Ovary (tissue), 10 donors: ENCODE measurements at places on chromosomes 2 and 18.

DNA sequence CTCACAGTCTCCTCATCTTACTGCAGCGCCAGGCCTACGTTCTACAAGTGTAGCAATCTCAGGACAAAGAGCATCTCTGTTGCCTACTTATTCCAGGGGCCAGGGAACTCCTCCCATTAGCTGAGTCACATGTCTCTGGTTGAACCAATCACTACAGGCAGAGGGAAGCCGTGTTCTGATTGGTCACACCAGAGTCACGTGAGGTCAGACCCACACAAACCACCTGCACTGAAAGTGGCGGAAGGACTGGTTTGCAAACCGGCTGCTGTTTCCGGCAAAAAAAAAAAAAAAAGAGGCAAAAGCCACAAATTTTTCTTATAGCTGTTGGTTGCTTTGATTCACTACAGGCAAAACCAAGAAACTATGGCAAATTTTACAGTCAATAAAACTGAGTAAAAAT, 21.9 kb upstream of the USP14 start:
- no peak overlapping the region for H3K4me3 ChIP-seq
- no peaks in the 10 kb centered on the region for H3K27me3 ChIP-seq
- no peak overlapping the region for H3K27ac ChIP-seq
- no peaks in the 10 kb centered on the region for H3K36me3 ChIP-seq
- no peak for DNase-seq

DNA sequence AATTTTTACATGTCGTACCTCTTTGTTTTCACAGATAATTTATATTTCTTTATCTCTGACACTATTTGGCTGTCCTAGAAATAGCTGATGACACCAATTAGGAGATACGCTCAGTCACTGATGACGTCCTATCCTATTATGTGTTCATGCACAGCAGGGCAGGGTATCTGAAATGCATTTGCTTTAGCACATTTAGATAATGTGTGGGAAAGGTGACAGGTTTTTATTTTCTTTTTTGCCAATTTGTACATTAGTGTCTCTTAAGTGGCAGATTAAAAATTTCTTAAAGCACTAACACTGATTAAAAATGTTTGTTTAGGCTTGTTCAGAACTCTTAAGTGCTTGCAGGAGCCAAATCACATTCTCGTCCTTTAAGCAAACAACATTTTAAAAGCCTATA, 39.7 kb downstream of the CDC42EP3 start:
- DNase-seq: no peak
- no peak overlapping the region for H3K4me3 ChIP-seq
- no peak overlapping the region for H3K27ac ChIP-seq

GRCh38 chr2:151991010-151991409, 107.8 kb downstream of the CACNB4 start:
- H3K27me3 ChIP-seq: no peaks in the 10 kb centered on the region
- H3K4me3 ChIP-seq: no peak overlapping the region
- no peaks in the 10 kb centered on the region for H3K4me1 ChIP-seq
- no peaks in the 10 kb centered on the region for H3K36me3 ChIP-seq
- no peak for DNase-seq

DNA sequence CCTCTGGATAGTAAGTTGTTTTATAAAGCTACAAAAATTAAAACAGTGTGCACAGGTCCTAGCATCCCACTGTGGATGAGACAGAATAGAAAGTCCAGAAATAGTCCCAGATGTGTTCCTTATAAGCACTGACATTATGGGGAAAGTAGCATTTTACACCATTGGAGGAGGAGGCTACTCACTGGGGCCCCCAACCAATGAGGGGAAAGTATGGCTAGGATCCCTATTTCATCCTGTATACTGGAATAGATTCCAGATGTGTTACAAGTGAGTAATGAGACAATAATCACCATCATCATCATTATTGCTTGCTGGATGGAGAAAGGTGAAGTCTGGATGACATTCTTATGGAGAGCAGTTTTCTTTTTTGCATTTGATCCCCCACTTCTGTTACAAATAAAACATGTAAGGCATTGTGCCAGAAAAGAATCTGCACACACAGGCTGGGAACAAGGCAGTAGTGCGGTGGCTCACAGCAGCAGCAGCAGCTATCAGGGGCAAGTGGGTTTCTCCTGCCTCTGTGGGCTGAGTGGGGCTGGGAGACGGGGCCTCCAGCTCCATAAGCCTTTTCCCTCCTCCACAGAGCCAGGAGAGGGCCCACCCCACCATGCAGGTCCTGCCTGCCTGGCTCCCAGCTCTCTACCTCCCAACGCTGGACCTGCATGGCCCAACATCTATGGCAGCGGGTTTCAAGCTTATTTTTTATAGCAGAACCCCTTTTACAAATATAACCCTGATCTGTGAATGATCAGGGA, 5.0 kb downstream of the ARID5A start:
- DNase-seq: no peak
- H3K36me3 ChIP-seq: no peaks in the 10 kb centered on the region
- no peak overlapping the region for H3K4me3 ChIP-seq
- no peaks in the 10 kb centered on the region for H3K27me3 ChIP-seq
- no peak overlapping the region for H3K27ac ChIP-seq

DNA sequence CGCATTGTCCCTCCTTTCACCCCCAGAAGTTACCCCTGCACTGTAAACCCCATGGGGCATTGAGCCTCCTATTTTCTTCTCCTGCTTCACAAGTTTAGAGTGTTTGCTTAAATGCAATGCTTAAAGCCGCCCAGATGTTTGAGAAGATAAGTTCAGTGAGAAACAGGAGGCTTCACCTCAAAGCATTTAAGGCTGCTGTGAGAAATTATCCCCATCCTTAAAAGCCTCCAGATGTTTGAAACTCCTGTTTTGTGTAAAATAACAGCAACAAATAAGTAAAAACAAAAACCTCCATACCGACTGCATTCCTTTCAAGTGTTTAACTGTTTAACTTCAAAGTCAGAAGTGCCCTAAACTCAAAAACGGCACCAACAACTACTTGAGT, 81.8 kb downstream of the RTP5 start:
- no peaks in the 10 kb centered on the region for H3K36me3 ChIP-seq
- peaks cover 3% of the 10 kb centered on the region for H3K4me1 ChIP-seq
- H3K27me3 ChIP-seq: no peaks in the 10 kb centered on the region
- no peak for DNase-seq
- no peak overlapping the region for H3K4me3 ChIP-seq
- H3K27ac ChIP-seq: no peak overlapping the region

GRCh38 chr2:148603562-148603920, 41.0 kb upstream of the EPC2 start:
- DNase-seq: no peak
- H3K27me3 ChIP-seq: no peaks in the 10 kb centered on the region
- H3K4me1 ChIP-seq: no peaks in the 10 kb centered on the region
- no peak overlapping the region for H3K4me3 ChIP-seq

DNA sequence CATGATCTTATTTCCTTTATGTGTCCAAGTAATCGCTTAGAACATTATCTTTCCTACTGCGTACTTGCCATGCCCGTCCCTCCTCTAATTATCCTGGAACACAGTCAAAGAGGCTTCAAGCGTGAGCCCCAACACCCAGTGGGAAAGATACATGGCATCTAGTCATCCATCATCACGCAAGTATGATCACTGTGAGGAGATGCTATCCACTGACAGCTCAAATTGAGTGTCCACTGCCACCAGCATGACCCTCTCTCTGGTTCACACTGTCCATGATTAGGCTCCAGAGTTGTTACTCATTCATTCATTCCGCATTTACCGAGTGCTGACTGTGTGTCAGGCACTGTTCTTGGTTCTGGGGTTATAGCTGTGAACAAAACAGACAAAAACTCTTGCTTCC, 124.6 kb downstream of the COPS8 start:
- peaks cover 12% of the 10 kb centered on the region for H3K4me1 ChIP-seq
- H3K4me3 ChIP-seq: no peak overlapping the region
- no peak for DNase-seq
- H3K27ac ChIP-seq: no peak overlapping the region

- no peak for DNase-seq
- H3K27me3 ChIP-seq: no peaks in the 10 kb centered on the region
- no peak overlapping the region for H3K4me3 ChIP-seq
Observed at GRCh38 chr2:1561811-1562421, 148.7 kb downstream of the TPO start.

GRCh38 chr2:1808981-1809422, 64.7 kb upstream of the PXDN start:
- no peak for DNase-seq
- H3K36me3 ChIP-seq: no peaks in the 10 kb centered on the region
- H3K27me3 ChIP-seq: no peaks in the 10 kb centered on the region
- H3K4me3 ChIP-seq: no peak overlapping the region
- H3K4me1 ChIP-seq: no peaks in the 10 kb centered on the region
- no peak overlapping the region for H3K27ac ChIP-seq

GRCh38 chr2:114354199-114354598, 88.2 kb upstream of the DPP10 start:
- H3K4me1 ChIP-seq: no peaks in the 10 kb centered on the region
- no peaks in the 10 kb centered on the region for H3K27me3 ChIP-seq
- no peaks in the 10 kb centered on the region for H3K36me3 ChIP-seq
- H3K4me3 ChIP-seq: no peak overlapping the region
- DNase-seq: no peak

GRCh38 chr2:195985741-195986140, 82.9 kb downstream of the DNAH7 start:
- no peak overlapping the region for H3K27ac ChIP-seq
- H3K4me1 ChIP-seq: no peaks in the 10 kb centered on the region
- no peaks in the 10 kb centered on the region for H3K36me3 ChIP-seq
- no peak overlapping the region for H3K4me3 ChIP-seq

DNA sequence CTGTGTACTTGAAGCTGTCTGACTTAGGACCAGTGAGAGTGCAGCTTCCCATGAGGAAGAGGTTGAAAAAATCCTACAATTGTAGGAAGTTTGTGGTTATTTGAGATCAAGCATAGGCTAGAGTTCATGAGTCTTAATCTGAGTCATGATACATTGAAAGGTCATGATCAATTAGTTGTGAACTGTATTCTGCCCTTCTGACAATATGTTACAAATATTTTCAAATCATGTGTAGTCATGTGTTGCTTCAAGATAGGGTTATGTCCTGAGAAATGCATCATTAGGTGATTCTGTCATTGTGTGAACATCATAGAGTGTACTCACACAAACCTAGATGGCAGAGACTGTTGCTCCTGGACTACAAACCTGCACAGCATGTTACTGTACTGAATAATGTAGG, 68.4 kb upstream of the MFF start:
- H3K4me1 ChIP-seq: no peaks in the 10 kb centered on the region
- DNase-seq: no peak
- no peaks in the 10 kb centered on the region for H3K27me3 ChIP-seq
- H3K4me3 ChIP-seq: no peak overlapping the region
- H3K27ac ChIP-seq: no peak overlapping the region

- no peaks in the 10 kb centered on the region for H3K36me3 ChIP-seq
- no peak for DNase-seq
- H3K27me3 ChIP-seq: no peaks in the 10 kb centered on the region
- no peak overlapping the region for H3K27ac ChIP-seq
- no peak overlapping the region for H3K4me3 ChIP-seq
- H3K4me1 ChIP-seq: no peaks in the 10 kb centered on the region
Observed at GRCh38 chr2:70775141-70775540, 7.1 kb upstream of the ADD2 start.

DNA sequence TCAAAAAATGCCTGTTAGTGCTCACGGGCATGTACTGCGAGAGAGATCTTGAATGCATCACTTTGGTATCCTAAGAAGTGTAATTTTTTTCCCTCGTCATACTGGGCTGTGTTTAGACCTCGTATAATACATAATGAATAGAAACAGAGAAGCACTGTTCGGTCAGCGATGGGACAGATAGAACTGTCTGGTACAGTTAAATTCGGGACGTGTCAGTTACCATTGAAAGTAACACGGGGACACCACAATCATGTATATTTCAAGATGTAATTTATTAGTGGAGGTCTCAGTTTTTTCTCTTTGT, 1.8 kb downstream of the PKP4 start:
- no peaks in the 10 kb centered on the region for H3K27me3 ChIP-seq
- no peak for DNase-seq

GRCh38 chr2:10497797-10498251, 49.7 kb upstream of the ODC1 start:
- DNase-seq: no peak
- H3K4me1 ChIP-seq: no peaks in the 10 kb centered on the region
- H3K36me3 ChIP-seq: no peaks in the 10 kb centered on the region
- no peaks in the 10 kb centered on the region for H3K27me3 ChIP-seq
- H3K4me3 ChIP-seq: no peak overlapping the region

- H3K27me3 ChIP-seq: no peaks in the 10 kb centered on the region
- H3K4me3 ChIP-seq: no peak overlapping the region
- H3K4me1 ChIP-seq: peaks cover 7% of the 10 kb centered on the region
- no peak overlapping the region for H3K27ac ChIP-seq
Observed at GRCh38 chr2:239831001-239831731, 194.0 kb downstream of the NDUFA10 start.

DNA sequence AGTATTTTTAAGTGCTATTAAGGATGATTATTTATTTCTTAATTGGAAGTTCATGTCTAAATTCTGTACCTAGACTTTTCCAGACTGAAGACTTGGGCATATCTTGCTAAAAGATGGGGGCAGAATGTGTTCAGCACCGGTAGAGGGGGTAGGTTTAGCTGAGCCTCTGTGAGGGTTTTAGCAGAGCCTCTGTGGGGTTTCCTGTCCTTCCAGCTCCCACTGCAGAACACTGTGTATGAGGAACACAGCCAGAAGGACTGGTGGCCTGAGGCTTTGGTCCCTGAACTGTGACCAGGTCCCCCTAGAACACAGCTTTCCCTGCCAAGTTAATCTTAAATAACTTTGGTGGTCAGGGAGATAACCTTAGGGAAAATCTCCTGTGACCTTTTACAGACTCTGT, 123.4 kb upstream of the EPC2 start:
- H3K4me1 ChIP-seq: no peaks in the 10 kb centered on the region
- no peak for DNase-seq
- no peaks in the 10 kb centered on the region for H3K36me3 ChIP-seq
- no peak overlapping the region for H3K27ac ChIP-seq
- H3K4me3 ChIP-seq: no peak overlapping the region

DNA sequence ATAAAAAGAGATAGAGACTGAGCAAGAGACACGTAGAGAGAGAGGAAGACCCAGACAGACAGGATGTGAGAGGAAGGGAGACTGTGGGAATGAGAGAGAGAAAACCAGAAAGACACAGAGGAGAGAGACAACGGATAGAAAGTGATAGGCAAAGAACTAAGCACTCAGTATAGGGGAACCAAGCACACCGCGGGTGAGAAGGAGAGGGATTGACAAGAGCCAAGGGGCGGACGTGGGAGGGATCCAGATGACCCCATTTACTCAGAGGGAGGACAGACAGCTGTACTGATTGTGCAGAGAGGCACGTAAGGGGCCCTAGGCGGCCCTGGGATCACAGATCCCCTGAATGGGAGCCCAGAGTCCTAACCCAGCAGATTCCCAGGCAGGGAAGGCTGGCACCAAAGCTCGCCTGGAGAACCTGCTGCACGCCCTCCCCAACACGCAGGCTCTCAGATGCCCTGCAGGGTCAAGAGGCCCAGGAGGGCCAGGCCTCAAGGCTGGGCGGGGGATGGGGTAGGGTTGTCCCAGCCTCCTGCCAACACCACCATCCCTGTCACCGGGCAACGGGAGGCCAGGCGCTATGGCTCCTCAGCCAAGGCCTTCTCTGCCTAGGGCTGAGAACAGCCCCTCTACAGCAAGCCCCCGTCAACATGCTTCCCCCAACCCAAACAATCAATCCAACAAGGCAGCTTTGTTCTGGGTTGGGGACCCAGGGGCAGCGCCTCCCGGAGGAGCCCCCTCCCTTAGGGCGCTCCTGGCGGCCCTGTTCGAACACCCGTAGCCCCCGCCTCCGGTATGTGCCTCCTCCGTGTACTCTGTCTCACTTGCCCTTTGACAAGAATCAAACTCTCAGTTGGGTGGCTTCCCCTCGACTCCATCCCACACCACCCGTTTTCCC, 579 bp downstream of the LOXL3 start:
- no peaks in the 10 kb centered on the region for H3K27me3 ChIP-seq
- H3K4me3 ChIP-seq: peak overlapping the region; percentile 92
- DNase-seq: peak; percentile 56
- no peaks in the 10 kb centered on the region for H3K36me3 ChIP-seq
- H3K4me1 ChIP-seq: peaks cover 11% of the 10 kb centered on the region
